Fibroblast of lung (primary cell): ENCODE measurements at places on chromosomes 16 and 17. TPM values are rescaled to one million over a fixed set of nuclear protein-coding genes. Genes with fewer than 3 reads are reported as not detected.

- no peak for DNase-seq
Observed at GRCh38 chr16:12120982-12121652, 144.6 kb downstream of the SNX29 start.

- no peak for DNase-seq
Observed at GRCh38 chr17:75811174-75811573, 26.6 kb downstream of the UNK start.

ZNF205 gene
- total RNA-seq = 16.0 and 16.4 TPM in 2 replicates

- DNase-seq = no peak
Observed at GRCh38 chr16:57898961-57899360, 72.0 kb downstream of the CNGB1 start.

DNA sequence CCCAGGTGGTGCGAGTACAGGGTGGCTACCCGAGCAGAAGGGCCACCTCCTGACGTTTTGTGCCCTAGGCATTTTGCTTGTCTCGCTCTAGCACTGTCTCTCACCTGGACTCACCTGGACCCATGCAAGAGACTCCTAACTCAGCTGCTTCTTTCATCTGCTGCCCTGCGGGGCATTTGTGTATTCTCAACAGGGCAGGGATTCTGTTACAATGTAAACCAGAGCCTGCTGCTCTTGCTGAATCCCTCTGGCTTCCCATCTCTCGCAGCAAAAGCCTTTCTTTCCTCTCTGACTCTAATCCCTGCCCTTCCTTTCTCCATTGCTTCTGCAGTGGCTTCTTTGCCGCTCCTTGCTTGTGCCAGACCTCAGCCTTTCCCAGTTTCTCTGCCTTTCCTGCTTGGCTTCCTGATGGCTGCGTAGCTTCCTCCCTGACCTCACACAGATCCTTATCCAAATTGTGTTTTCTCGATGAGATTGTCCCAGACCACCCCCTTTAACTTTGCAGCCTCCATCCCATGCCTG, 10.2 kb downstream of the ARSG start:
- DNase-seq = no peak

DNA sequence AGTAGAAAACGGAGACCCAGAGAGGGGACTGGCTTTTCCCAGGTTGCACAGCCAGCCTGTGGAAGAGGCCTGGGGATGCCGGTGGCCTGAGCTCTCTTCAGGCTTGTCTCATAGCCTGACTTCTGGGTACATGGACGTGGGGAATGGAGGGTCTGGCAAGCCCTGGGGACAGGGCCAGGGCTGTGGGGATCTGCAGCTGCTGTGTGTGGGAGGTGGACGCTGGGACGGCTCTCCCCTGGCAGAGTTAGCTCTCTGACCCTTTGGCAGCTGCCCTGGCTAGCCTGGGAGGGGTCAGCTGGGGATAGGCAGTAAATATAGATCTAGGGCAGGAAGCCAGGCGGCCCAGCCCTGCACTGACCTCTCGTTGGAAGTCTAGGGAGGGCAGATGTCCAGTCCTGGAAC, 20.5 kb downstream of the SLC4A1 start:
- no peak for DNase-seq

EPOP gene
- total RNA-seq = 0.26 and 0.33 TPM in 2 replicates

- no peak for DNase-seq
Observed at GRCh38 chr16:51723036-51723724, 572.1 kb upstream of the SALL1 start.

- DNase-seq = no peak
Observed at GRCh38 chr17:38706505-38707216, 1.6 kb downstream of the MLLT6 start.

DNA sequence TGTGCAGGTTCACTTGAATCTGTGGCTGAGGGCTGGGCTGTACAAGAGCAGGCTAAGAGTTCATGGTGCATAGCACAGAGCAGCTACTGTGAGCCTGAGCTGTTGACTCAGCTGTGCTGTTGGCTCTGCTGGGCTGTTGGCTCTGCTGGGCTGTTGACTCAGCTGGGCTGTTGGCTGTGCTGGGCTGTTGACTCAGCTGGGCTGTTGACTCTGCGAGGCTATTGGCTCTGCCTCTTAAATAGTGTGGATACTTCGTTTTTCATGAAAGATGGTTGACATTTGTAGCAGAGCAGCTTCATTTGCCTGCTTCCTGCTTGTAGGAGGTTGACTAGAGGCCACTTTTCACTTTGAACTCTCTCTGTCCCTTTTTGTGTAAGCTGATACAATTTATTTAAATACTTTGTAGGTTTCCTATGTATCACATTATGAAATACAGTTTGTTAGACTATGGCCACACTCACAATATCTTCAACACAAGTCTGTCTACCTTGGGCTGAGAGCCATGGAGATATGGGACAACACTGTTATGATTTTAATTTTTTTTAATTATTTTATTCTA, 40.3 kb upstream of the CCNF start:
- DNase-seq = peak; percentile 73

GRCh38 chr16:65260746-65261145, 138.9 kb upstream of the CDH11 start:
- no peak for DNase-seq

DNA sequence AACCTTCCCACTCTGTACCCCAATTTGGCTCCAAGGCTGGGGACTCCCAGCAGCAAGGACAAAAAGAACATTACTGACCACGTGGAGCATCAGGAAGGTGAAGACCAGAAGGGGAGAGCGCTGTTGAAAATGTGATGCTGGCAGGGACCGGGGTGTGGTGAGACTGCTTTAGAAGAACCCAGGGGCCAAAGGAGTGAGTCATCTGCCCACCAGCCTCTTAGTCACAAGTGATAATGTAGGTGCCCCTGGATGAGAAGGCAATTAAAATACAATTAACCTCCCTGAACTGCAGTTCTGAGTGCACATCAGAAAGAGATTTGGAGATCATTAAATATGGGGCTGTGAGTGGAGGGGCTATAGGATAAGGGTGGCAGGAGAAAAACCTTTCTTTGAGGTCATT, 366.6 kb upstream of the CCL2 start:
- DNase-seq = peak; percentile 52

DPEP3 gene
- total RNA-seq = not detected in 2 replicates

DNA sequence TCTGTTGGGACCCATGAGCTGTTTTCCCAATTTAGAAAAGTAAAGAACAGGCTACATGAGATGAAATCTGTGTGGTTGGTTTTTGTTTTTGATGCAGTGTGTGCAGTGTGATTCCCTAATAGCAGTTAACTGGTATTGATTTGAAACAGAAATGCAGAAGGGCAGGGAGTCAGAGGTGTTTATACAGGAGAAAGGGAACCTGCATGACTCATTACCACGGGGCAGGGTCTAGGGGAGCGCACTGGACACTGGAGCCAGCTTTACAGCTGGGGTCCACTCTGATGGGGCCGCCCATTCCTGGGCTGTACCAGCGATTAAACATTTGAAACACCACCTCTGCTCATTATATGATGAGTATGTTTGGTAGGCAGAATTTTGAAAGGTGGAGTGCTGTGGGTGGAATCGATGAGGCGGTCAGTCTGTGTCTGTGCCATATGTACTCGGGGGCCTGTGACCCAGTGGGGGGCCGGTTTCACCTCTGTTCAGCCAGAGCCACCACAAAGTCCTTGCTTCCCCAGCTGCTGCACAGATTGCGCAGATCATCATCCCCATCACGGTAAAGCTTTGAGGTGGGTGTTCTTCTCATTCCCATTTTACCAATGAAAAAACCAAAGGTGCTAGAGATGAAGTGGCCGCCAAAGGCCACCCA, 142.5 kb downstream of the CMIP start:
- DNase-seq = no peak

GRCh38 chr17:50917418-50917743, 51.2 kb upstream of the TOB1 start:
- DNase-seq = no peak

GRCh38 chr16:81593481-81593880, 148.9 kb downstream of the CMIP start:
- DNase-seq = no peak

GRCh38 chr17:59561042-59561441, 4.4 kb upstream of the DHX40 start:
- DNase-seq = peak; percentile 16

- DNase-seq = no peak
Observed at GRCh38 chr16:89949121-89949742, 677 bp downstream of the DEF8 start.

PLD6 gene
- total RNA-seq = 6.7 and 7.8 TPM in 2 replicates

GRCh38 chr17:82548681-82549303, 29.3 kb downstream of the FOXK2 start:
- peak; percentile 23 for DNase-seq

DNA sequence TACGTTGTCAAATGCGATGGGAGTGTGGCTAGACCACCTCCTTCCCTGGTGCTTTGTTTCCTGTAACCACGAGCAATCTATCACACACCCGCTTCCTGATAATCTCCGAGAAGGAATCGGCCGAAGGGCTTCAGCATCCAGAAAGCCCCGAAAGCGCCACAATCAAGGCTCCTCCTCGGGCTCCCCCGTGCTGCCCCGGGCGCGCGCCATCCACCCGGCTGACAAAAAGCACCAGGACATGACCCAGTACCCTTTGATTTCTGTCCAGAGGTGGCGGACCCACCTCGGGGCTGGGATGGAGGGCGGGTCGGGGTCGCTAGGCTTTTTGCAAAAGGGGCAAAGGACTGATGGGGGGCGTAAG, 743 bp upstream of the ARMC7 start:
- DNase-seq = no peak

DNA sequence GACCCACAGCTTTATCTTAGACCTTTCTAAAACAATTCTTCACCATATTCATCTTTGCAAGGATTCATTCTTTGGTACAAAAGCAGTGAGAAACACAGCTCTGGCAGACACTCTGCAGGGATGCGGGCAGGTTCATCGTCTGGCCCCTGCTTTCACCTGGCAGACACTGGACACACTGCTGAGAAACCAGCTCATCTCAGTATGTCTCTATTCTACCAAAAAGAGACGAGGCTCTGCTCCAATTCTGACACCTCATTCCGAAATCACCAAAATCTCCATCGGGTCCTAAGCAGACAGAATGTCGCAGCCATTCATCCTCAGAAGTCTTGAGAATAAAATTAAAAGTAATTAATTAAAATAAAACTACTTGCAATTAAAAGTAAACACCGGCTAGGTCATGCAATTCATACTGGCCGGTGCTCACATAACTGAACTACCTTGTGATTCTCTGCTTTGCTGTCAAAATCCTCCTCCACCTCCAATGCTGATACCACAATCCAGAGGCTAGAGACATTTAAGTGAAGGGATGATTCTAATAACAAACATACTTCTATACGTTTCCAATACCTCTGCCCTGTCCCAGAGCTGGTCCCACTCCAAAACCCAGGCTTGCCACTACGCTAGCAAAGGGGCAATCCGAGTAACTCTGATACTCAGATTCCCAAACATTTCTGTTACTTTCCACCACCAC, 1.3 kb downstream of the RNF157 start:
- no peak for DNase-seq

DNA sequence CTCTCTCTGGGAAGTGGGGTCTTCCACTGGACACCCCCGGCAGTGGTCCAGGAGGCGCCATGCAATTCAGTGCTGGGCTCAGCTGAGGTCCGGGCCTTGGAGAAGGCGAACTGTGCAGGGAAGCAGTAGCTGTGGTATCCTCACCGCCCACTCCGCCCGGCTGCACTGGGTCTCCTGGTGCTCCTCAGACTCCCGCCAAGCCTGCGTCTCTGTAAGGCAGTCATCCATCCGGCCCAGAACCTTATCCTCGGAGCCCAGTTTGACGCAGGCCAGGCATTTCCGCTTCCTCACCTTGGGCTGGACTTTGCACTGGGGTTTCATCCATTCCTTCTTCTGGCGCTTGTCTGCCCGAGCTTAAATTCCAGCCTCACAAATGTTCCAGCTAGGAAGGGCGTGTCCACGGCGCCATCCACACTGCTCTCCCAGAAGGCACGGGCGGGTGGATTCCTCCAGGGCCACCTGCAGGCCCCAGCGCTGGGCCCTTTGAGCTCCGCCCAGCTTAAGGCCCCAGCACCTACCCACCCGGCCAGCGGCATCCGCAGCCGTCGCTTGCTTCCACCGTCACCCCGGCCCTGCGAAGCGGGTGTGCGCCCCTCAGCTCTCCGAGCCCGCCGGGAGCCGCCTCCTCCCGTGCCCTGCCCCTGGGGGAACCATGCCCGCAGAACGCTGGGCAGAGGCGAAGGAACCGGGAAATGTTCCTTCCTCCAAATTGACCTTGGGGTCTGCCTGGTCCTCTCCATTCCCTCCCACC, 1884.8 kb downstream of the TP53TG3F start:
- DNase-seq = no peak

- no peak for DNase-seq
Observed at GRCh38 chr17:39973496-39973895, 7.1 kb upstream of the PSMD3 start.

GRCh38 chr16:55323637-55324271, at the start of gene IRX6:
Gene IRX6, plus strand, starts transcription at chr16:55324203. Its CDS starts 889 bp downstream, at chr16:55325092.
- DNase-seq = no peak

KRT34 gene
- under 0.01 TPM in 1 of 2 replicates, not detected in the other for total RNA-seq

- peak; percentile 23 for DNase-seq
Observed at GRCh38 chr17:65583921-65584603, 22.6 kb upstream of the AXIN2 start.

KRTAP4-6 gene
- total RNA-seq = not detected in 2 replicates

GRCh38 chr16:87425941-87426340, 33.8 kb downstream of the MAP1LC3B start:
- no peak for DNase-seq

DNA sequence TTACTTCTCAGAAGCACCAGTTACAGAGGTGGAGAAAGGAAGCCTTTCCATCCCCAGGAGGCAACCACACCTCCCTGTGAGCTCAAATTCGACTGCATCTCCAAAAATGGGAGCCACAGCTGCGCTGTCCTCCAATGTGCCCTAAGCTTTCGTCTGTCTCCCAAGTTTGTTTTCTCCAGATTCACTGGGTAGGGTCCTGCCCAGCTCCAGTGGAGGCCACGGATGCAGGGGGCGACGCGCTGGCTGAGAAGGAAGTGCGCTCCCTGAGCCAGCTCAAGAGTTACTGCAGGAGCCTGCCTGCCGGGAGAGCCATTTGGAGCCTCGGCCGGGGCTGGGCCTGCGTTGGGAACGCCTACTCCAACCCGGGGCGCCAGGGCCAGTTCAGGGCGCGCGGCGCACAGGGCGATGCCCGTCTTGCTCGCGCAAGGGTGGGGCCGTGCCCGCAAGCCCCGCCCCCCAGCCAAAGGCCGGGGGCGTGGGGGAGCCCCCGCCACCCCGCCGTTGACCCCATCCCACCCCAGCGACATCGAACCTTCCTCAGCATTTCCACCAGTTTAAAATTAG, 19.5 kb downstream of the SIAH1 start:
- peak; percentile 83 for DNase-seq

BEAN1 gene
- total RNA-seq = not detected in 2 replicates

GRCh38 chr17:7347630-7348477, 4.1 kb upstream of the KCTD11 start:
- DNase-seq = no peak

DNA sequence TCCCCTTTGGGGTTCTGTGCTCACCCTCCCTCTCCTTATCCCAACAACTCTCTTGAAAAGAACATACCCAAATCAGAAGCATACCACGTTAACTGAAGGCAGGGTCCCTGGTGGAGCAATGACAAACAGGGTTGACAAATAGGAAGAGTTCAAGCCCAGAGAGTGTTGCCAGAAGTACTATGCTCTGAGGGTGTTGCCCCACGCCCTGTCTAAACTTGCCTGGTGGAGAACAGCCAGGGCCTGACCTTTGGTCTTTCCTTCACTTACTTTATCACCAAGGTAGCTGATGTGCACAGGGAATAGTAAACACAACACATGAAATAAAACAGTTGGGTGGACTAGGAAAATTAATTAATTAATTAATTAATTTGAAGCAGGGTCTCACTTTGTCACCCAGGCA, 23.3 kb downstream of the ZNF75A start:
- no peak for DNase-seq

- DNase-seq = no peak
Observed at GRCh38 chr16:2821487-2822157, 4.6 kb downstream of the PRSS21 start.

ZNF598 gene
- 10.8 and 18.8 TPM in 2 replicates for total RNA-seq

- no peak for DNase-seq
Observed at GRCh38 chr17:50864747-50865059, 1.5 kb downstream of the TOB1 start.
